NCI-H1436 treated with DMSO at 0.1 percent for 48 hours (cell line): ENCODE measurements at places on chromosomes 13 and 19.
A peak's percentile ranks its signal among the peaks of the same experiment; 100 is the strongest.

DNA sequence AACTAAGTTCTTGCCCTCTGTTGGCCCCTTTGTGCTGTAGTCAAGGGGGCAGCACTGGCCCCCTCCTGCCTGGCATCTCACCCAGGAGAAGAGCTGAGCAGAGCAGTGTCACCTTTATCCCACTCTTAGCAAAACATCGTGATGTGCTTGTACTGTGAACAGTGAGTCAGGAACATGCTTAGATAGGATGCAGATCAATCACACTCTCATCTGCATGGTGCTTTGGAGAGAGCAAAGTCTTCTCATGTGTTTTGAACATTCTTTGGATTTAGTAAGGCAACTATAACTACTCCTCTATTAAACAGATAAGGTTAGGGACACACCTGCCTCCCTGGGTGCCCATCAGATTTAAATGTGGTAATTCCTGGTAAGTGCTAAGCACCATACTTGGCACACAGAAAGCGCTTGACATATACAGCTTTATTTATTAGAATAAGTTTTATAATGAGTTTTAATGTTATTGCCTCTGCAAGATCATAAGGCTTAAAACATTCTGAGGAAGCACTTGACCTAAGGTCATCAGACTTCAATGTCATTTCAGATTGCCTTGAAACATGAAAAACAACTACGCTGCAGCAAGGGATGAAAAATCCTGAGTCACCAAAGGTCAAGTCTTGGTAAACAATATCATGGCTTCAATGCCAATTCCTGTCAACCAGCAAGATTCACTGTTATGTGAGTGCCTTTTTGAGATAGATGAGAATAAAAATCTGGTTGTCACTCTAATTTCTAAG lies 82.4 kb upstream of the IRS2 start:
- DNase-seq = no peak

- DNase-seq = no peak
These were observed 522.5 kb downstream of the DIAPH3 start for GRCh38 chr13:59641261-59641660.

DNA sequence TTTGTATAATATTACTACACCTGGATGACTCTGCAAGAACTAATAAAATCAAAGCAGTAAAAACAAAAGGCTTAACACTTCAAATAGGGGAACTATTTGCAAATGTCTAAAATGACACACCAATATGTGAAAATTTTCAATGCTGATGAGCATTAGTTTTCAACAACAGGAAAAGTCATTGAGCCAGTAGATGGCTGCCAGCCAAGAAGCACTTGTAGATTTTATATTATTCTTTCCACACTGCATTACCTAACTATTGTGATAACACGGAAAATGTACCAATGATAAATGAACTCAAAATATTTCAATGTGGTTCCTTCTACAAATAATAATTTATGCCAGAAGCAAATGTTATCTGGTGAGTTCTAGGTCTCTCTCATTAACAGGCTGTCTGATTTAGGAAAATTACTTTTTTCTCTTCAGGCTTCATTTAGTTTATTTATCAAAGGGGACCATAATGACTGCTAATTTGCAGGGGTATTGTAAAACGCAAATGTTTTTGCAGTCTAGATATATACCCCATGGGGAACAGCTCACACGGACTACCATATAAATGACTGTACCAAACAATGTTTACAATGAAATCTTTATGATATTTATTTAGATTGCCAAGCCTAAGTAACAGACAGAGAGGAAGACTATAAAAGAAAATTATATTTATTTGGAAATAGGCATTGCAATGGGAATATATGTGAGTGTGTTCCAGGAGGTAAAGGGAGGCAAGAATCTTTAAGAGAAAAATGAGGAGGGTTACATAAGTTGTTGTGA lies 407.8 kb downstream of the LIG4 start:
- DNase-seq = peak; percentile 89

DNA sequence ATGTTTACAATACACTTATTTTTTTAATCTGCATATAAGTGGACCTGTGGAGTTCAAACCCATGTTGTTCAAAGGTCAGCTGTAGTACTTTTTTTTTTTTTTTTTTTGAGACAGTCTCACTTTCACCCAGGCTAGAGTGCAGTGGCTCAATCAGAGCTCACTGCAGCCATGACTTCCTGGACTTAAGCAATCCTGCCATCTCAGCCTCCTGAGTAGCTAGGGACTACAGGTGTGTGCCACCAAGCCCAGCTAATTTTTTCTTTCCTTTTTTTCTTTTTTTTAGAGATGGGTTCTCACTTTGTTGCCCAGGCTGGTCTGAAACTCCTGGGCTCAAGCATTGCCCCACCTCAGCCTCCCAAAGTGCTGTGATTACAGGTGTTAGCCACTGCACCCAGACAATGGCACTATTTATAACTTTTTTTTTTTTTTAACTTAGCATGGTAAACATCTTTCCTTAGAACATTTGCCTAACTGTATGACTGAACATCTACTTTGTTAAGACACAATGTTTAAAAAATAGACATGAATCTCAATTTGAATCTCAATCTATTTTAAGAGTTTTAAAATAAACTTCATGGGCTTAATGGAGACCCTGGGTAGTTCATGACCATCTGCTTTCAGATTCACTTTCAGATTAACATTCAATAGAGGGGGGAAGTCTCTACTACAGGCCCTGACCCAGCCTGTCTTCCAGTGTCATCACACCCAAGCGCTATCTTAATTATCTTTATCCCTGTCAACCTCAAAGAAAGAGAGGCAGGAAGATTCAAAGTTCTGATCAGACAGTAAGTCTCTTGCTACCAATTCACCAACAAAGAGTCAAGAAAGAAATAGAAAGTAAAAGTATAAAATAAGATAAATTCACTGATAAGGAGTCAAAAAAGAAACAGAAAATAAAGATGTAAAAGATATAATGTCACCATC lies 97.7 kb upstream of the DOCK9 start:
- DNase-seq = no peak

- no peak for DNase-seq
These were observed 1.3 kb downstream of the NECTIN2 start for GRCh38 chr19:44847144-44848035.

- DNase-seq = no peak
These were observed 34.9 kb upstream of the HOMER3 start for GRCh38 chr19:18975869-18976268.

GRCh38 chr19:48683349-48683748 lies 10.5 kb upstream of the NTN5 start:
- DNase-seq = no peak

- DNase-seq = no peak
These were observed 14.5 kb upstream of the RAB20 start for GRCh38 chr13:110576070-110576394.

- DNase-seq = no peak
These were observed 44.5 kb upstream of the PARP4 start for GRCh38 chr13:24557081-24557480.

DNA sequence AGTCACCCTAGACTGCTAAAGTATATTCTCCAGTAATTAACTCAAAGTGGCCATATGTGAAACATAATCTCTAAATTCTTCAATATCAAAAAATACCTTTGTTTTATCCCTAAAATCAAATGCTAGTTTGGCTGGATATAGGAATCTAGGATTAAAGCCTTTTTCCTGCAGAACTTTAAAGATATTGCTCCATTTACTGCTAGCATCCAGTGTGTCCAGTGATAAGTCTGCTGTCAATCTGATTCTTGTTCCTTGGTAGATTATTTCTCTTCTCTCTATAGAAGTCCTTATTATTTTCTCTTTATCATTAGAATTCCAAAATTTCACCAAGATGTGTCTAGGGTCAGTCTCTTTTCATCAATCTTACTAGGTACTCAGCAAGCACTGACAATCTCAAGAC lies 384.6 kb downstream of the FGF14 start:
- DNase-seq = no peak

GRCh38 chr19:18392926-18393325 lies 4.5 kb downstream of the LRRC25 start:
- DNase-seq = no peak

DNA sequence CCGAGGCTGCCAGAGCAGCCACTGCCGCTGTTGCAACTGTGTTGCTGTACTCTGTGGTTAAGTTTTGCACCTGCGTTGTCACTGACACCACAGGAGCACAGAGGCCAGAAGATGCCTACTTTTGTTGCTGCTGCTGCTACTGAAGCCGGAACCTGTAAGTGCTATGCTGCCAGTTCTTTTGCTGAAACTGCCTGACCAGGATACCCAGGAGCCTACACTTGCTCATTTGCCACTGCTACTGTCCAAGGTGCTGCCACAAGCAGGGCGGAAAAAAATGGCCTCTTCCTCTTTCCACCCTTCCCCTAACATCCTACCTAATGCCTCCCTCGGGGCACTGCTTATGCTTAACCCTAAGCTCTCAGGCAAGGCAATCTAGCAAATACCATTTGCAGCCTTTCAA lies 29.0 kb upstream of the NBEA start:
- DNase-seq = no peak

- no peak for DNase-seq
These were observed 50.3 kb upstream of the CYP2A7 start for GRCh38 chr19:40932008-40932959.

GRCh38 chr13:18960637-18961227 lies 220.9 kb downstream of the TUBA3C start:
- DNase-seq = no peak

DNA sequence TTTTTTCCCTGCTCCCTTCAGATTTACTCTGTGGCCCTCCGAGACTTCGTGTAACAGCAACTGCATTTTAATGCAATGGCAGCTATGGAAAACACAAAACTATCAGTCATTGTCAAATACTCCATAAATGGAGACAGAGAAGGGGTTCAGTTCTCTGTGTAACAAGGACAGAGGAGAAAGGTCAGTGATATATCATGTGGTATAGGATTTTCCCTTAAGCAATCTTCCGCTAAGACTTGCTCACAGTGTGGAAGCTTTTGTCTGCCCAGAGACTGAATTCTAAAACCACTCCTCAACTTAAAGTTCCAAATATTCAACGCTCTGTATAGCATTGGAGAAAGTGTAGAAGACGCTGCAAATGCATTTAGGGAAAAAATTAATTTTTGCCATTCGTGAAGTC lies 111.3 kb upstream of the EDNRB start:
- DNase-seq = no peak

- DNase-seq = no peak
These were observed 10.5 kb downstream of the PMIS2 start for GRCh38 chr19:35596366-35596999.

DNA sequence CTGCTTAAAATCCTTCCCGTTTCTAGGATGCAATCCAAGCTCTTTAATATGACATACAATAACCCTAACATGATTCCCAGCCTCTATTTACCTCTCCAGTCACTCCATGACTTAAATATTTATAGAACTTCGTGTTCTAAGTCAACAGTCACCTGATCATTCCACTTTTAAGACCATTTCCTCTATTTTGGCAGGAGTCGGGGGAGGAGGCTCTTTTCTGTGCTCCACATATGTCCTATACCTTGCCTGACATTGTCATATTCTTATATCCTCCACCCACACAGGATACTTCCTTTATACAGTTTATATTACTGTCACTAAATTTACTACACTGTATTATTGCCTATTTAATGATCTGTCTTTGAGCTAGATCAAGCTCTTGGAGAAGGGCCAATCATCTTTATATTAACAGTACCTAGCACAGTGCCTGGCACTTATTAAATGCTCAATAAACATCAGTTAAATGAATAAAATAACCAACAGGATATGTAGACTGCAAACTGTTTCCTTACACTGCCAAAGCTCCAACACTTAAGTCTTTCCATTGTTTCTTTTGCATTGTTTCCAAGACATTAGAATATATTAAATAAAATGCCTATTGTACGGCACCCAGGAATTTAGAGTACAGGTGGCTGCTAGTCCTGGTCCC lies 2.7 kb downstream of the ARGLU1 start:
- DNase-seq = no peak

DNA sequence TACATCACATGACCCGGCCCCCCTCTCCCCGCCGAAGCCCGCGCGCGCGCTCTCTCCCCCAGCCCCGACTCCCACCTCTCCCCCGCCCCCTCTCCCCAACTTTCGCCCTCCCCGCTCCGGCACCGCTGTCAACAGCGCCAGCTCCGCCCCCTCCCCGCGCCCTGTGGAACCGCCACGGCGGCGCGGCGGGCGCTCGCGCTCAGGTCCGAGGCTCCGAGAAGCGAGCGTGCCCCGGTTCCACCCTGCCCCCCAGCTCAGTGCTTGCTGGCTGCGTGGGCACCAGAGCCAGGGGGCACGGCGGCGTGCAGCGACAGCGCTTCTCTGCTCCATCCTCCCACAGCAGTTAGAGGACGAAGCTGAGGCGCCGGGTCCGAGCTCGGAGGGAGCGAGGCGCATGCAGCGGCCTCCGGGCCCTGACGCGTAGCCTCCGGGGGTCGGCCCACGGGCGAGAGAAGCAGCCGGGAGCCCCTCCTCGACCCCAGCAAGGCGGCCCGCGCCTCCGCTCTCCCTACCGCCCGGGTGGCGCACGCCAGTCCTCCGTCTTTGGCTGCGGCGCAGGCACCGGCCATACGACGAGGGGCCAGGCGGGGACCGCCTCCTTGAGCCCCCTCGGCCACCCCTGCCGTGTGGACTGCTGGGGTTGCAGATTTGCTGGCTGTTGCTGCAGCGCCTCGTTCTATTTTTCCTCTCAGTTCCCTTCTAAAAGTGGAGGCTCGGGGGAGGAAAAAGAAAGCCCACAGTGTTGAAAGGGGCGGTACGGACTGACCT lies 109.5 kb downstream of the KCNRG start:
- DNase-seq = no peak

GRCh38 chr13:66154976-66155375 lies 1075.2 kb downstream of the PCDH9 start:
- no peak for DNase-seq

DNA sequence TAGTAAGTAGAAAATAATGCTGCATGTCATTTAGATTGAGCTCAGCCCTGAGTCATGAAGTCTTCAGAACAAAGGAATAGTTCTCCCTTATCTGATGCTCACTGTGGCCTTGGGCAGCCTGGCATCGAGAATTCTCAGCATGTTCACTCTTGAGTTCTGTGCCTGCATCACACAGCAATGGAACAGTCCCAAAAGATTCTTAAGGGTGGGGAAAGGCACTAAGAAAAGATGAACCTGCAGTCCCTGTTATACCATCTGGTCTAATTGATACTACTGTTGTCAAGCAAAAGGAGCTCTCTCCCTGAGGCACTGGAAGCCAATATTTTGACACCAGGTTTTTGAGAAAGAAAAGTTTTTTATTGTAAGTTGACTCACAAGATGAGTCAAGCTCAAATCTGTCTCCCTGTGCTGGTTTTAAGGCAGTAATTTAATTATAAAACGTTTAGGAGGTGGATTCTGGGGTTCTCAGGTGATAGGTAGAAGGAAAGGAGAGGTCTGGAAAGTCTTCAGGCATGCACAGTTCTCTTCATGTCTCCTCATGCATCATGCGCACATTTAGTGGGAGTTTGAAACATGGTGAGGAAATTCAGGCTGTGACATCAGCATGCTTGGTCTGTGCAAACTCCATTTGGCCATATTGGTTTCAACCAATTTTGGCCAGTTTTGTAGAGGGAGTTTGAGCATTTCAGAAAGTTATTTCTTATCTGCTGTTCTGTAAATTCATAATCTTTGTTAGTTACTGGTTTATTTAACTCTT lies 38.1 kb upstream of the ZNF766 start:
- DNase-seq = no peak

DNA sequence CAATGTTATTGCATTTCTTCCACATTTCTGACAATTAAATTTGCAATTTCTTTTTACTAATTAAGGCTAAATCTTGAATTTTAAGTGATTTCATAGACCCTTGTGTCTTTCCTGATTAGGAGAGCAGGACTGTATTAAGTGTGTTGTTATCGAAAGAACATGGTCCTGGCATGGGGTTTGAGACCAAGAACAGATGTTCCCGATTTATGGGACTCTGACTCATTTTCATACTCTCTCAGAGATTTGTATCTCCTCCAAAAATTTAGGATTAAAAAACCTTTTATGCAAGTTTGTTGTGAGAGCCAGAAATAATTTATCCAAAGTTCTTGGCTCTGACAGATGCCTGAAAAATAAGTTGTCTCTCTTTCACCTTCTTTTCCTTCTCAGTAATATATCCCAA lies 589.3 kb upstream of the ARGLU1 start:
- DNase-seq = no peak
